CD8-positive, alpha-beta T cell (primary cell): ENCODE measurements at places on chromosomes 7 and 10.

DNA sequence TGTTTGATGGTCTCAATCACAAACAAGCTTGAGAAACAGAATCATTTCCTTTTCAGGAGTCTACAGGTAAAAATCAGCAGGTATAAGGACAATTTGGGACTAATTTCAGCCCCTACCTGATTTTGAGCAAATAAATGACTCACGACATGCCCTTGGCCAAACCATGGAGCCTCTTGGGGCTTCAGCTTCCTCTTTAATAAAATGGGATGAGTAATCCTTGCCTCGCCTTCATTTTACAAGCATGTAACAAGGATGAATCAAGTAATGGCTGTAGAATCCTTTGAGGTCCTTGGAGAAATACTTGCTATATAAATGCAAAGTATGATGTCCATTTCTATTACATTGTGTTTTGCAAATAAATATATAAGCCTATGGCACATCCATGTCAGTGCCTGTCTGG, 212.8 kb upstream of the PODXL start:
- DNase-seq: no peak

- DNase-seq: no peak
Observed at GRCh38 chr10:8453587-8453986, 399.1 kb downstream of the GATA3 start.

GRCh38 chr10:67269828-67270227, 344.0 kb downstream of the LRRTM3 start:
- DNase-seq: no peak

GRCh38 chr7:156640949-156641485, 443 bp downstream of the RNF32 start:
- peak; percentile 49 for DNase-seq

DNA sequence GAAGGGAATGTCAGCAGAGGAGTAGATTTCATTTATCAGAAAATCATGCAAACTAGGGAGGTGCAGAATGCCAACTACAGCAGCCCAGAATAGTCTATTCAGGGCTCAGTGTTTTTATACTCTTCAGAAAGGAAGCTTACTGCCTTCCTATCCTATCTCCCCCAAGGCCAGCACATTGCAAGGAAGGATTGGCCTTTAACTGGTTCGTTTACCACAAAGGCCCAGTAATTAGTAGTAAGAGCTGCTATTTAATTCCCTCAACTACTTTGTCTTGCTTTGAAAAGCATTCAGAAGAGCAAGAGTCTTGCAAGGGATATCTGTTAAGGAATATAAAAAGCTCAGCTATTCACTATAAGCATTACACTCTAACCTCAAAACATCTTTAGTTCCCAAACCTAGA, 86.4 kb upstream of the RNF148 start:
- DNase-seq: no peak

DNA sequence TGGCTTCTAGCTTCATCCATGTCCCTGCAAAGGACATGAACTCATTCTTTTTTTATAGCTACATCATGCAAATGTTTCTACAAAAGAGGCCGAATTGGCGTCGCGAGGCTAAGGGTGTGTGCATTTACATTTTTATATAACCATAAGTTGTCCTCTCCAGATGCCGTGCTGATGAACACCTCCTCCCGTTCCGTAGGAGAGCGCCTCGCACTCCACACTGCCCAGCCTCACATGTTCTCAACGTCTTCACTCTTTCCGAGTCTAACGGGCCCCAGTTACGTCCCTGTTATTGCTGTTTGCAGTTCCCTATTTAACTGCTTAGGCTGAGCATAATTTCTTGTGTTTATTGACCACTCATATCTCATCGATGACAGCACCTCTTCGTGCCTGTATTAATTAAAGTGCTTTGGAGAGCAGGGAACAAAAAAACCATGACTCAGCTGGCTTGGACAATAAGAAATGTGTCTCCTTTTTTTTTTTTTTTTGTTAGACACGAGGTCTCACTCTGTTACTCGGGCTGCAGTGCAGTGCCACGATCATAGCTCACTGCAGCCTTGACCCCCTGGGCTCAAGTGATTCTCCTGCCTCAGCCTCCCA, 113.5 kb upstream of the SDK1 start:
- no peak for DNase-seq

GRCh38 chr7:1236132-1236661, 3.5 kb downstream of the UNCX start:
- DNase-seq: no peak

DNA sequence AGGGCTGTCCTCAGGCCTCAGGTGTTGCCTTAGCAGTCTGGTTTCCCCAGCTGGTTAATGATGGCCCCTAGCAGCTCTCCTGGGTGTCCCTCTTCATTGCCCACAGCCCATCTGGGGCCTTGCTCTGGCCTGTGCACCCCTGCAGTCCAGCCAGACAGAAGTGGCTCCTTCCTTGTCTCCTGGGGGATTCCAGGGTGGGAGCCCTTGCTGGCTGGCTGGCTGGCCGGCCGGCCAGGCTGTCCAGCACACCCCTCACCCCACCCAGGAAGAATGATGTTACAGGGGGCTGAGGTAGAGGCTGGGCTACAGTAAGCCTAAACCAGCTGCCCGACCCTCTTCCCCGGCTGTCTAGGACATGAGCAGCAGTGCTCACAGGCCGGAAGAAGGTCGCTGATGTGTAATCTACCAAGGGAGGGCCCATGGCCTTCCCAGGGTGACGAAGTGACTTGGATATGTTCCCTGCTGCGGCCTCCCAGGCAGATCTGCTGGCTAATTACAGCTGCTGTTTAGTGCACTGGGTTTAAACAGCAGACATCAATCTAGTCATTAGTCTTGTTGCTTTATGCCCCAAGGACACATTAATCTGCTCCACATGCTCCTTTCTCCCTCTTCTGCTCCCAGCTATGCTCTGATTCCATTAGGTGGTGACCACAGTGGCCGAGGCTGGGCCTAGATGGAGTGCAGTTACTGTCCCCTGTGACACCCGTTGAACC, 53.8 kb upstream of the LRRC4 start:
- DNase-seq: no peak

DNA sequence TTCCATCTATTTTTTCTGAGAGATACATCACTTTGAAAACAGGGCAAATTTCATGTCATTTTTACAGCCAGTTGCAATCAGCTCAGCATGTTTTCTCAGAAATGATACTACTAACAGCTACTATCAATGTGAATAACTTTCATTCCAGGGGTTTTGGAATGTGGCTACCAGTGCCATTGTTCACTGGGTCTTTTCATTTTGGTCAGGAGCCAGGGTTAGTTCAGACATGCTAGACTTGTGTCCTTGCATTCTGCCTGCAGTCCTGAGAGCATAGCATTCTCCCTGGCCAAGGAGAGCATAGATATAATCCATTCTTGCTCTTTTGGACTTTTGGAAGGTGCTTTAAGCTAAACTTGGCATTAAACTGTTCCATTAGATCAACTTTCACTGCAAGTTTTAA, 160.9 kb upstream of the NEBL start:
- no peak for DNase-seq

DNA sequence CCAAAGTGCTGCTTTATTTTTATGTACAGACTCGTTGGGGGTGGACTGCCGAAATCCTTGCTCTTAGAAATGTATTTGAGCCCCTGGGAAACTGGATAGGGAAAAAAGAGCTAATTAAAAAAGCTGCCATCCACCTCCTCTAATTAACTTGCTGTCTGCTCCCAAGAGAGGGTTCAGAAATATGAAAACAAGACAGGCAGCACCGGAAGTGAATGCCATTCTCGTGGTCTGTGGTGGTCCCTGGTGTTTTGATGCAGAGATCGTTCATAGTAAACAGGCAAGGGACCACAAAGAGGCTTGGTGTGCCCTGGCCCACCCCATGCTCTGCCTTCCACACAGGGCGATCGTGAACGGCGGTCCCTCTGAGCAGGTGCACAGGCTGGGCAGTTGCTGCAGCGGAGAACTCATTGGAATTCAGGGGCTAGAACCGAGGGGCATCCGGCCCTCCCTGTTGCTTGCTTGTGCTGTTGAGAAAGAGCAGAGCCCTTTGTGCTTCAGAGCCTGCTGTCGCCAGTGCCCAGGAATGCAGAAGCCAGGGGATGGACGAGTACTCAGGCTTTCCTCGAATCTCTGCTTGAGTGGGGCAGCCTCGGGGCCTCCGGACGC, 79.1 kb upstream of the BTBD16 start:
- no peak for DNase-seq
